ENCODE measurements at places on chromosomes 5 and 9.

- DNase-seq = no peak
Measured at GRCh38 chr5:77798456-77798855, 22.3 kb upstream of the TBCA start.

- no peak for DNase-seq
Measured at GRCh38 chr5:111517853-111518501, 5.6 kb upstream of the STARD4 start.

GRCh38 chr5:2914981-2915484 lies 163.6 kb upstream of the IRX2 start:
- DNase-seq = no peak

- DNase-seq = no peak
Measured at GRCh38 chr5:143877196-143877595, 65.2 kb downstream of the HMHB1 start.

DNA sequence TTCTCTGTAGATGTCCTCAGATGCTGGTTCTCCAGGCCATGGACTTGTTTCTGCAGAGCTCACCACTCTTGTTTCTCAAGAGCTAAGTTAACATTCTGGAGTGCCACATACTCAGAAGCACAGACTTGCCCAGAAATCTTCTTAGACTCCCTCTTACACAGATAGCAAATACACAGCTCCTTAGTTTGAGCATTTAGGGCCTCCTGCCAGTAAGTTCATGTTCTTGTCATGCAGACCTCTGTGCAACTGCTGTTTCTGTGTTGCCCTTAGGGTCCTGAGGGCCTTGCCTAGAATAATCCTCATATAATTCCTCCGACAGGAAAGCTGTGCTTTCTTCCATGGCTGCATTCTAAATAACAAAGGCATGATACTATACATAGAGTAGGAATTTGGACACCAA lies 1.3 kb upstream of the PTPDC1 start:
- no peak for DNase-seq
